ELF-1 (cell line): ENCODE measurements at places on chromosomes 11 and 22.

GRCh38 chr11:134655189-134655989, 243.3 kb upstream of the B3GAT1 start:
- no peak for DNase-seq

DNA sequence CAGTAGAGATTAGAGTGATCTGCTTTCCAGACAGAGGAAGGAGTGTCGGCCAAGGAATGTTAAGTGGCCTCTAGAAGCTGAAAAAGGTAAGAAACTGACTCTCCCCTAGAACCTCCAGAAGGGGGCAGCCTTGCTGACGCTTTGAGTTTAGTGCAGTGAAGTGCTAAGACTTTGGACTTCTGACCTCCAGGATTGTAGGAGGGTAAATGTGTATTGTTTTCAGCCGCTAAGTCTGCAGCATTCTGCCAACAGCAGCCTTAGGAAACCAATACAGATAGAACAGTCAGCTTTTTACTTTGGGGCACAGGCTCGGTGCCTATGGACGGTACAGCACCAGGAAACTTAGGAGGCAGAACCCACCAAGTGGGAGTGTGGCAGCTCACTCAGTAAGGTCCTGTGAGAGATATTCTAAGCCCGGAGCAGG, 3.6 kb upstream of the TBC1D22A start:
- peak; percentile 91 for DNase-seq

- DNase-seq = peak; percentile 68
Observed at GRCh38 chr11:28697920-28698827, 590.0 kb downstream of the METTL15 start.

DNA sequence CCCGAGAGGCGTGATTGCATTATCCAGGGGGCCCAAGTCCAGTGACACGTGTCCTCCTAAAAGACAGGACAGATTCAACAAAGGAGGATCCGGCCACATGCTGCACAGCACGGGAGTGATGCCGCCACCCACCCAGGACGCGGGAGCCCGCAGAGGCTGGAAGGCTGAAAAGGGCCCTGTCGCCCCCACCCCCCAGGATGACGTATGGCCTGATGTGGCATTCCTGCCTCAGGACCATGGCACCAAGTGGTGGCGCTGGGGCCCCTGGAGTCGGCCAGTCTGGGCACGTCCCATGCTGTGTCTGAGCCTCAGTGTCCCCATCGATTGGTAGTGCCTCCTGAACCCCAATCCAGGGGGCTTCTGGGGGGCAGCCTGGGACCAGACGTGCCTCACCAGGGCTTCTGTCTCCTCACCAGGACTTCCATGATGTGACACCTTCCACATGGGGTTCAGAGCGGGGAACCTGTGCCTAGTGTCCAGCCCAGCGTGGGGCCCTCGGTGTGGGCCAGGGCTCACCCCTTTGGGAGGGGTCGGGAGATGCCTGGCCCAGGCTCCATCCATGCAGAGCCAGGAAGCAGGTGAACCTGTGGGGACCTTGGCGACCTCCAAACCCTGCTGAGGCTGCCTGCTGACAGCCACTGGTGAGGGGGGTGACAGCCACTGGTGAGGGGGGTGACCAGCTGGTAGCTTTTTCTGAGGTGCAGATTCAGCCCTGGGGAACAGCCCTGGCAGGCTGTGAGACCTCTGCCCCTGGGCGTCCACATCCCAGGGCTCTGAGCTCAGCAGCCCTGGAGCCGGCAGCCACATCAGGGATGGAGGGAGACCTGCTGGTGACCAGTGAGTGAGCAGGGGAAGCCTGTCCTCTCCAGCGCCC, 75.3 kb downstream of the KCNQ1 start:
- no peak for DNase-seq

- DNase-seq = no peak
Observed at GRCh38 chr22:48944433-48944750, 883.3 kb downstream of the BRD1 start.

DNA sequence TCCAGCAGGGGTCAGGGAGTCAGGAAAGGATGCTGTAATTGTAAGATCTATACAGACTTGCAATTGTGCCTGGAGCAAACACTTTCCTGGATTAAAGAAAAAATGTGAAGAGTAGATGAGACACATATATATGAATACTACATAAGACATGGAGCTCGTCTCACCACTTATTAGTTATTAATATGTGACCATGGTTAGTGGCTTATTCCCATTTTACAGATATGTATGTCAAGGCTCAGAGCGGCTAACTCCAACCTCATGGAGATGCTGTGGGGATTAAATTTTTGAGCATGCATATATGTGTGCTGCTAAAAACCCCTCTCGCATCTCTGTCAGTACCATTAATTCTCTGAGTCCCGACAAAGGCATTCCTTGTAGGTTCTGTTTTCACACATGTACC, 125.7 kb downstream of the SLC1A2 start:
- no peak for DNase-seq

DNA sequence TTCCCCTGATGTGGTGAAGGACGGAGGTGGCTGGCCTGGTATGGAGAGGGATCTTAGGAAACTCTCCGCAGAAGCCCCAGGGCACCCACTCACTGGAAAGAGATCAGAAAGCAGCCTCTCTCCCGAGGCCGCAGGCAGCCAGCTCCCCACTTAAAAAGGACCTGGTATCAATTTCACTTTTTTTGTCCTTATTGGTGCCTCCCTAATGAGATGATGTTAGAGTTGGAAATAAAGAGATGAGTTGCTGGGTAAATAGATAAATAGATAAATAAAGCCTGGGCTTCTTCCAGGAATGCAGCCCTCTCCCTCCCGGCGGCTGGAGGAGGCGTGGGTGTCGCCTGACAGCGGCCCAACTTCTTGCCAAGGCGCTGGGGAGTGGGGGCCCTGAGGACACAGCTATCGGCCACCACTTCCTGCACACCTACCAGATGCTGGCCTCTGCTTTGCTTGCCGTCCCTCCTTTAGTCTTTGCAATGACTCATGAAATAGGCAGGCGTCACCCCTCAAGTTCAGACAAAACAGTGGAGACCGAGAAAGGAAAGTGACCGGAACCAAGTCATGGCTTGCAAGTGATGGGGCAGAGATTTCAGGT, 42.9 kb downstream of the LINC01488 start:
- DNase-seq = peak; percentile 65

GRCh38 chr11:62217191-62217748, 8.8 kb downstream of the SCGB2A1 start:
- DNase-seq = peak; percentile 43

DNA sequence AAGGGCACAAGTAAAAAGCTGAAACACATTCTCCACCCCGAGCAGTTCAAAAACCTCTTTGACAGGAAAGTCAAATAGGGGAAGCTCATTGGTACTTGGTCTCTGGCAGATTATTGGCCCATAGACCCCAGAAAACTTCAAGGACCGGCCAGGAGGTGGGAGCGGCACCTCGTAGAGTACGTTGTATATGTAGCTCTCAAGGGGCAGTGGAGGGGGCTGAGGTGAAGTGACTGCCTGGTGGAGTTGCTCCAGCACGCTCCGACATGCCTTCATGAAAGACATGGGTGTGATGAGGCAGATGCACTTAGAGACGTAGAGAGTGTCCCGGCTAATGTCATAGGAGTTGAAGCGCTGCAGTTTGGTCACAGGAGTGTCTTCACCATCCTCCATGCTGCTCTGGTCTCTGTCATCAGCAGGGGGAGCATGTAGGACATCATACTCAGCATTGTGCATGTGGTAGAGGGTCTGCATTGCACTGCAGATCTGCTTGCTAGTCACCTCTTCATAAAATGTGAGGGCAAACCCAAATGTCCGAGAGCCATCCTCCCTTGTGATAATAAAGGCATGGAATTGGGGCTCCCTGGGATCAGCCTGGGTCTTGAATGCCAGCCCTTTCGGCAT, 61.3 kb downstream of the DENND5A start:
- peak; percentile 24 for DNase-seq

DNA sequence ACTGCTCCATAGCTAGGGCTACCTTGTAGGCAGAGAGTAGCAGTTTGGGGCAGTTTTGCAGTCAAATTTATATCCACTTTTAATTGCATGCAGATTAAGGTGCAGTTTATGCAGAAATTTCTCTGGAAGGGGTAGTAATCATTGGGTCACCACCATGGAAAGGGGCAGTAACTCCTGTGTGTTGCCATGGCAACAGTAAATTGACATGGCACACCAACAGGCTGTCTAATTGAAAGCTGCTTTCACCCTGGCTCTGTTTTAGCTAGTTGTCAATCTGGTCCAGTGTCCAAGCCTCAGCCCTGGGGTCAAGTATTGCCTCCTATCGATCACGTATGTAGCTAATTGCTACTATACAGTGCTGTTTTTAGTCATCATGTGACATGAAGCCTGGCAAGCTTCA, 786.1 kb upstream of the CNTN5 start:
- no peak for DNase-seq

- DNase-seq = no peak
Observed at GRCh38 chr22:40493441-40493840, 123.0 kb downstream of the SGSM3 start.

- peak; percentile 43 for DNase-seq
Observed at GRCh38 chr22:29670626-29671025, 49.2 kb upstream of the CABP7 start.

GRCh38 chr22:41799486-41800347, 762 bp upstream of the CCDC134 start:
- DNase-seq = peak; percentile 39

GRCh38 chr11:6328321-6328720, 8.0 kb upstream of the CAVIN3 start:
- no peak for DNase-seq

GRCh38 chr22:35600476-35600875, 16.7 kb downstream of the MB start:
- DNase-seq = no peak

DNA sequence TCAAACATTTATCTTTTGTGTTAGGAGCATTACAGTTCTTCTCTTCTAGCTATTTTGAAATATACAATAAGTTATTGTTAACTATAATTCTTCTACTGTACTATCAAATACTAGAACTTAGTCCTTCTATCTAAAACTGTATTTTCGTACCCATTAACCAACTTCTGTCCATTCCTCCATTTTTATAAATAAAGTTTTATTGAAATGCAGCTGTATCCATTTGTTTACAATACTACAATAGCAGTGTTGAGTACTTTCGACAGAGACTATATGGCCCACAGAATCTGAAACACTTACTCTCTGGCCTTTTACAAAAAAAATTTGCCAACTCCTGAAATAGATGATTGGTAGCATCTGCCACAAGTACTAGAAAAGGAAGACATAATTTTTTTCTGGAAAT, 4.7 kb upstream of the SLC35C1 start:
- DNase-seq = no peak

DNA sequence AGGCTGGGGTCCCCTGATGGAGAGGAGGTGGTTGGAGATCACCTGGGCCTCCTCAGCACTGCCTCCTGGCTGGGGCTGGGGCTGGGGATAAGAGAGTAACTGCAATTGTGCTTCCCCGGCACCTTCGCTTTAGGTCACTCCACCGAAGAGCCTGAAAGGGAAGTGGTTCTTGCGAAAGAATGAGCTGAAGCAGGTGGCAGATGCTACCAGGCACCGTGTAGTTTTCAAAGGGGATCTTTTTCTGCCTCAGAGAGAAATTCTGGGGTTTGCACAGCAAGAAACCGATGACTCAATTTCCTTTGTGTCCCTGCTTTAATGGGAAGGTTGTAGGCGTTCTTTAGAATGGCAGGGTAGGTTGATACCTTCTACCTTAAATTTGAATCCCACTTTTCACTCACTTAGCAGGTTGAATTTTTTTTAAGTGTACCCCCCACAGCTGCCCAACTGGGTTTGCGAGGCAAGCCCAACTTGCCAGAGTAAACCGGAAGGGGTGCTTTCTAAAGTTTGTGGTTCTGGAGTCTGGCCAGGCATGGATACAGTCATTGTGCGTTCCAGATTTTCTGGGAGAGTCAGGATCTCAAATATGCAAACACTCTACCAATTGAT, 5.3 kb downstream of the CD44 start:
- DNase-seq = no peak

- DNase-seq = peak; percentile 55
Observed at GRCh38 chr11:952406-953385, 27.0 kb downstream of the AP2A2 start.

- DNase-seq = peak; percentile 52
Observed at GRCh38 chr11:32385998-32386397, 49.3 kb downstream of the WT1 start.

DNA sequence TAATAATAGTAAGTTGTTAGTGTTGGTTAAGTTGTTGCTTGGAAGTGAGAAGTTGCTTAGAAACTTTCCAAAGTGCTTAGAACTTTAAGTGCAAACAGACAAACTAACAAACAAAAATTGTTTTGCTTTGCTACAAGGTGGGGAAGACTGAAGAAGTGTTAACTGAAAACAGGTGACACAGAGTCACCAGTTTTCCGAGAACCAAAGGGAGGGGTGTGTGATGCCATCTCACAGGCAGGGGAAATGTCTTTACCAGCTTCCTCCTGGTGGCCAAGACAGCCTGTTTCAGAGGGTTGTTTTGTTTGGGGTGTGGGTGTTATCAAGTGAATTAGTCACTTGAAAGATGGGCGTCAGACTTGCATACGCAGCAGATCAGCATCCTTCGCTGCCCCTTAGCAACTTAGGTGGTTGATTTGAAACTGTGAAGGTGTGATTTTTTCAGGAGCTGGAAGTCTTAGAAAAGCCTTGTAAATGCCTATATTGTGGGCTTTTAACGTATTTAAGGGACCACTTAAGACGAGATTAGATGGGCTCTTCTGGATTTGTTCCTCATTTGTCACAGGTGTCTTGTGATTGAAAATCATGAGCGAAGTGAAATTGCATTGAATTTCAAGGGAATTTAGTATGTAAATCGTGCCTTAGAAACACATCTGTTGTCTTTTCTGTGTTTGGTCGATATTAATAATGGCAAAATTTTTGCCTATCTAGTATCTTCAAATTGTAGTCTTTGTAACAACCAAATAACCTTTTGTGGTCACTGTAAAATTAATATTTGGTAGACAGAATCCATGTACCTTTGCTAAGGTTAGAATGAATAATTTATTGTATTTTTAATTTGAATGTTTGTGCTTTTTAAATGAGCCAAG, 2.7 kb downstream of the NEAT1 start:
- peak; percentile 68 for DNase-seq

GRCh38 chr11:82004537-82005213, 729.0 kb downstream of the FAM181B start:
- no peak for DNase-seq

DNA sequence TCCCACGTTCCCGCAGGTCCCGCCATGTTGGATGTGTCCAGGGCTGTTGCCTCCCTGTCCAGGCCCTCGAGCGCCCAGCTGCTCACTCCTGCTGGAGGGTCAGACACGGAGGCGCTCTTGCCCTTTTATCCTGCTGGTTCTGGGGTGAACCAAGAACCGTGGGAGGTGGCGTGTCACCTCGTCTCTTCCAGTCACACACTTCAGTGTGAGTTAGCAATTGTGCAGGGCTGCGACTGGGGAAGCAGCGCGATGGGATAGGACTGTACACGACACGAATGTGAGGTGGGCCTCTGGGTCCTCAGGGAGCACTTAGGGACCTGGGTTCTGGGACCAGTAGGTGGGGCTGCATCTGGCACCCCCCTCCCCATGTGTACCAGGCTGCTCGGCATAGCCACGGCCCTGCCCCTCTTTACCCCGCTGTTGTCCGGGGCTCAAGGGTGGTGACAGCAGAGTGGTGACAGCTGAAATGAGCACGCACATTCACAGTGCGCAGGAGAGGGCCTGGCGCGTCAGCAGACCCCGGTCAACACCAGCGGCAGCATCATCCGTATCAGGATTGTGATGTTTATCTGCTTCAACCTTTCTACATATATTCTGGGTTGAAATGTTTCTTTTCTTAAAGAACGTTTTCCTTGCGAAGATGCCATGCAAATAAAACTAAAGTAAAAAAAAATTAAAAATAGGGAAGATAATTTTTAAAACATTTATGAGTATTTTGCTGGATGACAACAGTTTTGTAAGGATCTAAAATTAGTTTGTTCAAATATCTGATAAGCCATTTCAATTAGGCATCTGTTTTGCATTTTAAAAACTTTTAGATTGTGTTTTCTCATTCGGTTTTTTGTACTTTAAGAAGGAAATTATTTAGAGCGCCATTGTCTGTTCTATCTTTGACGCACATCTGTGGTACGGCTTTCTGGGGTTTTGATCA, 210.7 kb downstream of the TBC1D22A start:
- DNase-seq = no peak
